ENCODE measurements at places on chromosomes 4 and X. TPM values are rescaled to one million over a fixed set of nuclear protein-coding genes. Genes with fewer than 3 reads are reported as not detected.

Gene KCND1
- 0.30 TPM for total RNA-seq

Gene PRPS1
- 30.5 TPM for total RNA-seq

Gene MAGEA2
- not detected for total RNA-seq

Gene DCAF12L1
- not detected for total RNA-seq

Gene AMER1
- 3.2 TPM for total RNA-seq

Gene XAGE2
- not detected for total RNA-seq

DNA sequence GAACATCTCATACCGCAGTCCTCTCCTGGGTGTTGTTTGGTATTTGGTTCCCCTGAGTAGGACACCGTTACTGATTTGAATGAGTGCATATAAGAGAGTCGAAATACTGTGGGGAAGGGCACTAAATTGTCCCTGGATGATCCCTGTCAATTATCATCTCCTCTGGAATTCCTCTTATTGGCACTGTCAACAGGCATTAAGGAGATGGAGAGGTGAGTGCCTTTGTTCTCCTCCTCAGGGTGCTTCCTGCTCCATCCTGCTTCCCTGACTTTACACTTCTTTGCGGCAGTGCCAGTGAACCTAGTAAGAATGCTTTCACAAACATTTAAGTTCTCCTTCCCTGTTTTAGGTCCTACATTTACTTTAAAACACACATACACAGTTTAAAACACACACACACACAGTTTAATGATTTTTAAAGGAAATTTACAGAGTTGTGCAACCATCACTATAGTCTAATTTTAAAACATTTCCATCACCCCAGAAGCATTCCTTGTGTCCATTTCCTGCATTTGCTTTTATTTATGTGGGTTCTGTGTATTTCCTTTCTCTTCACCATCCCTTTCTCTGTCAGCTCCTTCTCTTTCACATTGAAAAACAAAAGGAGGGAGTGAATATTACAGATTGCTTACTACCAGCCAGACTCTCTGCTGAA lies 20.9 kb upstream of the ZRSR2 start:
- H3K27me3 ChIP-seq, result no peaks in the 10 kb centered on the region
- no peak overlapping the region for H3K27ac ChIP-seq
- H3K4me1 ChIP-seq, result no peaks in the 10 kb centered on the region
- no peaks in the 10 kb centered on the region for H3K36me3 ChIP-seq
- DNase-seq, result no peak
- no peak overlapping the region for H3K4me3 ChIP-seq

DNA sequence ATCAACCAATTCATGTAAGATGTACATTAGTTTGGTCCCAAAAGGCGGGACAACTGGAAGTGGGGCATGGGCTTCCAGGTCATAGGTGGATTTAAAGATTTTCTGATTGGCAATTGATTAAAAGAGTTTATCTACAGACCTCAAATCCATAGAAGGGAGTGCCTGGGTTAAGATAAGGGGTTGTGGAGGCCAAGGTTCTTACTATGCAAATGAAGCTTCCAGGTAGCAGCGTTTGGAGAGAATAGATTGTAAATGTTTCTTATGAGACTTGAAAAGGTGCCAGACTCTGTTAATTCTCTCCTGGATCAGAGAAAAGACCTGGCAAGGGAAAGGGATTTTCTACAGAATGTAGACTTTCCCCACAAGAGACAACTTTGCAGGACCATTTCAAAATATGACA lies 2.4 kb downstream of the MGST2 start:
- no peak for DNase-seq
- no peaks in the 10 kb centered on the region for H3K36me3 ChIP-seq
- peaks cover 34% of the 10 kb centered on the region for H3K4me1 ChIP-seq
- H3K27ac ChIP-seq, result peak overlapping the region; percentile 88
- H3K27me3 ChIP-seq, result no peaks in the 10 kb centered on the region

DNA sequence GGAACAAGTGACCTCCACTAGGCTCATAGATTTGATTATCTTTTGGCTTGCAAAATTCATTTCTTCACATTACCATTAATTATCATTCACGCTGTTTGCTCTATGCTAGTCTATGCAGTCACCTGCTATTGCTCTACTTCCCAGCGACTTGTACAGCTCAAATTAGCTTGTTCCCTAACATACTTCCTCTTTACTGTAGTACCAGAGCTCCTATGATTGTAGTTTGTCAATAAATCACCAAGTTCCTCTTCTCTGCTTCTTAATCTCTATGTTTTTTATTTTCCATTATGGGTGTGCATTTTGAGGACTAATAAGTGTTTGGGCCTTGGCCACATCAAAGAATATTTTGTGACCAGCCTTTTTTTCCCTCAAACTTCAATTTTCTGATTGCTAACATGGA lies 6.2 kb upstream of the GSPT2 start:
- H3K27me3 ChIP-seq, result no peaks in the 10 kb centered on the region
- no peak overlapping the region for H3K4me3 ChIP-seq
- DNase-seq, result no peak
- H3K36me3 ChIP-seq, result no peaks in the 10 kb centered on the region

DNA sequence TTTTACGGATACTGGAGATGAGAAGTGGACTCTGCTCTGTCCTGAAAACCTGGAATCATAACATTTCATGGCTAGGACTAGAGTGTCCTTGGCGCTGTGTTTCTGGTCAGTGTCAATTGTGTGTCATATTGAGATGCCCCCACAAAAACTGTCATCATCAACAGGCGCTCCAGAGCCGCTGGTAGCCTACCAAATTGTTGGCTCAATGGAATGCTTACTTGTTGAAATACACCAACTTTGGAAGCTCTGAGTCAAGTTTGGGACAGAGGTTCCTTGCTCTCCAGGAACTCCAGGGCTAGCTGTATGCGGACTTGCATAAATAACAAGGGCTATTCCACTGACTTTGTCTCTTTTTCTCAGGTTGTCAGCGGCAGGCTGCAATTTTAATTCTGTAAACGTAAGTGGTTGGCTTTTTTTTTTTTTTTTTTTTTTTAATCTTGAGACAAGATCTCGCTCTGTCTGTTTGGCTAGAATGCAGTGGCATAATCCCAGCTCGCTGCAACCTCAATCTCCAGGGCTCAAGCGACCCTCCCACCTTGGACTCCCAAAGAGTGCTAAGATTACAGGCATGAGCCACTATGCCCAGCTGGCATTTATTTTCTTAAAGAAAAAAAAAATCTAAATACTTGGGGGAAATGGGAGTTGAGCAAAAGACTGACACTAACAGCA lies 871 bp upstream of the HPGD start:
- DNase-seq, result no peak
- peak overlapping the region; percentile 72 for H3K4me3 ChIP-seq
- H3K27ac ChIP-seq, result no peak overlapping the region
- peaks cover 18% of the 10 kb centered on the region for H3K27me3 ChIP-seq
- no peaks in the 10 kb centered on the region for H3K36me3 ChIP-seq
- no peaks in the 10 kb centered on the region for H3K4me1 ChIP-seq

DNA sequence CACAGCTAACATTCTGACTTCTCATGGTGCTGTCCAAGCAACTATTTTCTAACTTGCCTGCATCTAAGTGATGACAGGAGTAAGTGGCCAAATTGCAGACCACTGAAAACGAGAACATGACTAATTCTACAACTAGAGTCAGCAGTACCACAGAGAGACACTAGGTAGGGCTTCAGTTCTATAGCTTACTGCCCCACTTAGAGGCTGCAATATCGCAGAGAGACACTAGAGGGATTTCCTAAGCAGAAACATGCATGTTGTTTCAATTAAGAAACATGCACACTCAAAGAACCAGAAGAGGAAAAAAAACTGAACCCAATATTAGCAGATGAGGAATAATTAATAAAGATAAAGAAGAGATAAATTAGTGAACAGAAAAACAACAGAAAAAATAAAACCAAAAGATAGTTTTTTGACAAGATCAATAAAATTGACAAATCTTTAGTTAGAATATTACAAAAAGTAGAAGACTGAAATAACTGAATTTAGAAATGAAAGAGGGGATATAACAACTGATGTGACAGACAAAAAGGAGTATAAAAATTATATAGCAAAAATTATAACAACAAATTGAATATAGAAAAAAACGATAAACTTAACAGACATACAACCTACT lies 100.8 kb downstream of the SPIN4 start:
- H3K36me3 ChIP-seq, result no peaks in the 10 kb centered on the region
- no peak for DNase-seq
- no peaks in the 10 kb centered on the region for H3K4me1 ChIP-seq

DNA sequence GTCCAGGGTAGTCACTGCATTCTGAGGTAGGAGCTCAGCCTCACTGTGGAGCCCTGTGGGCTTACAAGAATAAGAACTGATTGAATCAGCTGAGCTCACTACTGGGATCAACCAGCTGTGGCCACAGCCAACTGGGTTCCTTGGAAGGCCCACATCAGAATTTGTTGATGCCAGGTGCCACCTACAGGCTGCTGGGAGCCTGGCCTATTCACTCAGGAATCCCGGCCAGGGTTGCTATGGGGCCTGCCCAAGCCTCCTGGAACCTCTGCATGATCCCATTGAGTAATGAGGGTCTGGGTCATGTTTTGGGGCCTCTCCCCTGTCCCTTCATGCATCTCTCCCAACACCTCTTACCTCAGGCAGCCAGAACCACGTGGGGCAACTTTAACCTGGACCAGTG lies 53.9 kb upstream of the KIAA1210 start:
- H3K4me1 ChIP-seq, result no peaks in the 10 kb centered on the region
- H3K36me3 ChIP-seq, result no peaks in the 10 kb centered on the region
- no peak overlapping the region for H3K4me3 ChIP-seq
- no peak for DNase-seq

- no peak overlapping the region for H3K27ac ChIP-seq
- no peak for DNase-seq
- no peaks in the 10 kb centered on the region for H3K4me1 ChIP-seq
- no peaks in the 10 kb centered on the region for H3K27me3 ChIP-seq
- H3K4me3 ChIP-seq, result no peak overlapping the region
- no peaks in the 10 kb centered on the region for H3K36me3 ChIP-seq
Measured at GRCh38 chr4:18566970-18567799, 545.6 kb upstream of the LCORL start.

DNA sequence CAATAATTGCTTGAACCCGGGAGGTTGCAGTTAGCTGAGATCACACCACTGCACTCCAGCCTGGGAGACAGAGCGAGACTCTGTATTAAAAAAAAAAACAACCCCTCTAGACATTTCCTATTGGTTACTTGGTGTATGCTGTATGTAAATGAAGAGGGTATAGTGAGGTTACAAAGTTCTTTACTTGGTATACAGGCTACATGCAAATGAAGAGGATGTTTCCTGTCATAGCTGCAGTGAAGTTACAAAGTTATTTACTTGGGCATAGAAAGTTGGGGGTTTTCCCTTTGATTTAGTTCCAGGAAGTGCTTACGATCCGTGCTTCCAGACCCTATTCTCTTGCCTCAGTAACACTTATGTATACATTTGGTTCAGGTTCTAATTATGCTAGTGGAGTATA lies 38.4 kb upstream of the CLNK start:
- no peak overlapping the region for H3K27ac ChIP-seq
- no peak overlapping the region for H3K4me3 ChIP-seq
- no peaks in the 10 kb centered on the region for H3K4me1 ChIP-seq
- H3K27me3 ChIP-seq, result no peaks in the 10 kb centered on the region
- no peaks in the 10 kb centered on the region for H3K36me3 ChIP-seq
- DNase-seq, result no peak

DNA sequence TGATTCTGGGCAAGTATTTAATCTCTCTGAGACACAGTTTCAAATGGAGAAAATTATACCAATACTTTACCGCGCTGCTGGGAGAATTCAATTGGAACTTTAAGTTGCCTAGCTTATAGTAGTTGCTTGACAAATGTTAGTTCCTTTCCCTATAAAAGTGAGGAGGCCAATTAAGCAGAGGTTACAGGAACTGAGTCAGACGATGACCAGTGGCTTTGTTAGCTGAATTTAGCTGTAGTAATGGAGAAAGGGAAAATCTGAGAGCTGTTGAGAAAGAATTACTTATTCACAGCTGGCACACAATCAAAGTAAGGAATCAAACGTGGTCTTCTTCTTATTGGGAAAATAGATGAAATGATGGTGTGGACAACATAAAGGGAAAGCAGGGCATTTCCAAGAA lies 29.6 kb downstream of the SMARCA1 start:
- H3K4me1 ChIP-seq, result no peaks in the 10 kb centered on the region
- H3K36me3 ChIP-seq, result no peaks in the 10 kb centered on the region
- no peaks in the 10 kb centered on the region for H3K27me3 ChIP-seq
- no peak overlapping the region for H3K27ac ChIP-seq

DNA sequence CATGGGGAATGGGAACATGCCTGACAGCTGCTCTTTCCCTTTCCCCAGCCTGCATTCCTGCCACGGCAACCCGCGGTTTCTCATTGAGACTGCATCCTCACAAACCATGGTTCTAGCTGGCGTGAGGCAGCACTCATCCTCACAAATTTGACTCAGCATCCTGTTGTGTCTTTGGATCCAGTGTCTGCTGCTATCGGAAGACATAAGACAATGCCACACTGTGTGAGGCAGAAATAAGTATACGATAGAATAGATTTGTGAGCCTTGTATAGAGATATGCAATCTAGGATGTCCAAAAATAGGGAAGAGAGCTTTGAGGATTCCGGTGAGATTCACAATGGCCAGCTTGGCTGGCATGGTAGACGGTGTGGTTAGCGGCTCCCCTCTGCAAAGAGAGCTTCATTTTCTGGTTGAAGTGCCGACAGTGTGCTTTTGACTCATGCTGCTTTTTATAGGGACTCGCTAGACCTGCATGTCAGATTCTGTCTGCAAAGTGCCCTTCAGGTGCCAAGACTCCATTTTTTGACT lies 161.3 kb upstream of the PSAPL1 start:
- no peaks in the 10 kb centered on the region for H3K4me1 ChIP-seq
- no peak for DNase-seq
- H3K27me3 ChIP-seq, result peaks cover 20% of the 10 kb centered on the region
- no peak overlapping the region for H3K4me3 ChIP-seq
- no peak overlapping the region for H3K27ac ChIP-seq

DNA sequence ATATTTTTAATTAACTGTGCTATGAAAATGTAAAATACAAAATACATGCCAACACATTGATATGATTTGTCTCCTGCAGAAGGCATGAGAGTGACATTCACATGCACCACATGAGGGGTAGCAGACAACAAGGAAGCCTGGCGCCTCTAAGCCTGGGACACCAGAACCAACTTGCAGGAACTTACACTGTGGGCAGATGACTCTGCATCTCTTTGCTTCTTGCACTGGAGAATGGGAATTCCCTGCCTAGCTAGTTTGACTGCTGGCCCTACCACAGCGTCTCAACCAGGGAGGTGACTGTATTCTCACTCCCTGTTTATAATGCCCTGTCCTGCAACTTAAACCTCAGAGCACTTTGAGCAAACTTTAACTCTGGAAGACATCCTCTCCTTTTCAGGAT lies 40.5 kb downstream of the PAGE2 start:
- DNase-seq, result no peak
- no peaks in the 10 kb centered on the region for H3K4me1 ChIP-seq
- no peak overlapping the region for H3K27ac ChIP-seq
- no peaks in the 10 kb centered on the region for H3K36me3 ChIP-seq
- no peak overlapping the region for H3K4me3 ChIP-seq
- H3K27me3 ChIP-seq, result peaks cover 38% of the 10 kb centered on the region

Measured in psoas muscle (tissue), 8 donors.